ENCODE measurements at places on chromosomes 3 and 15.
A peak's percentile ranks its signal among the peaks of the same experiment; 100 is the strongest.

DNA sequence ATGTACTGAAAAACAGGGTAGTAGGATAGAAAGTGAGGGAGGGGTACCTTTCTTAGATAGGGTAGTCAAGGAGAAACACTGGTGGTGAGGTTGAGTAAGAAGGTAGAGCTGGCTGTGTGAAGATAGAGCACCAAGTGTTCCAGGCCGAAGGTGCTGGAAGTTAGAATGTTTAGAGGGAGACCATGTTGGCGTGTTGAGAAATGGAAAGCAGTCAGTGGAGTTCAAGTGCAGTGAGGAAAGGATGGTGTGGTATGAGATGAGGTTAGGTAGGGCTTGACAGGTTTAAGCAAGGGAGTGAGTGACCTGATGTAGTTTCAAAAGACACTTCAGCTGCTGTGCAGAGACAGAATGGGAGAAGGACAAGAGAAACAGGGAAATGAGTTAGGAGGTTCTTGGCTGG, 54.2 kb upstream of the CHST2 start:
- no peak for DNase-seq

DNA sequence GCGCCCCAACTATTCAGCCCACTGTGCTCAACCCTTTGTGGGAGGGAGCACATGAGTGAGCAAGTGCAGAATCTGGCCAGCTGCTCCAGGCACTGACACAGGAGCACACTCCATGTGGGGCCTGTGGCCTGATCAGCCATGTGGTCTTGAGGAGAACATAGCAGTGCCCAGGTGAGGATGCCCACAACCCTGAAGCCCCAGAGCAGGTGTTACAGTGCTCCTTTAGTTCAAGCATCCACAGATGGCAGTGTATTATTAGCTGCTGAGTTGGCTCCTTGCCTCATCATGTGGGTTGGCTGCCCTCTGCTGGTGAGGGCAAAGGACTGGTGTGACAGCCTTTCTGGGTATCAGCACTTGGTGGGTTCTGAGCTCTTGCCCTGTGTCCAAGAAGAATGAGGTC, 1588.2 kb downstream of the SI start:
- DNase-seq, result no peak

GRCh38 chr3:159637883-159638542, 350.6 kb upstream of the IL12A start:
- no peak for DNase-seq

DNA sequence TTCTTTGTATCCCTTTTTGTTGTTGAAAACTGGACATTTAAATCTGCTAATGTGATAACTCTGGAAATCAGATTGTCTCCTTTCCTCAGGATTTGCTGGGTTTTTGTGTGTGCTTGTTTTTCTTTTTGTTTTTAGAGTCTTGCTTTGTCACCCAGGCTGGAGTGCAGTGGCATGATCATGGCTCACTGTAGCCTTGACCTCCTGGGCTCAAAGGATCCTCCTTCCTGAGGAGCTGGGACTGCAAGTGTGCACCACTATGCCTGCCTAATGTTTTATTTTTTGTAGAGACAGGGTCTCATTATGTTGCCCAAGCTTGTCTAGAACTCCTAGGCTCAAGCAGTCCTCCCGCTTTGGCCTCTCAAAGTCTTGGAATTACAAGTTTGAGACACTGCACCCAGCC, 44.6 kb upstream of the IL20RB start:
- DNase-seq, result no peak

GRCh38 chr3:5675319-5675718, 487.8 kb downstream of the EDEM1 start:
- no peak for DNase-seq

DNA sequence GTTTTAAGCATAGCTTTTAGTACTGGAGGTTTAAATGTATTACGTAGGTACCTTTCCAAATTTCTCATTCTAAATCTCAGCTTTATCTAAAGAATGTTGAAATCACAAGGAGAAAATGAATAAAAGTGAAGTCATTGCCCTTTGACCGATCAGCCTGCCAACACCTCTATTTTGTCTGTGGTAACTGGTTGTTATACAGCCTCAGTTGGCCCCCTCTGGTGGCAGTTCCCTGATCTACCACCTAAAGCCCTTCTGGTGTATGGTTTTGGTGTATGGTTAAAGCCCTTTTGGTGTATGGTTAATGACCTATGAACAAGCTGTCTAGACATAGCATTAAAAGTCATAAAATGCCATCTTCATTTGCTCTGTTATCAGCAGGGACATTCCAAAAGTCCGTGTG, 378.2 kb upstream of the AZI2 start:
- no peak for DNase-seq

GRCh38 chr15:75168374-75168773, 33.3 kb upstream of the C15orf39 start:
- no peak for DNase-seq

GRCh38 chr15:90202929-90203328, 1.8 kb downstream of the SEMA4B start:
- DNase-seq, result no peak

DNA sequence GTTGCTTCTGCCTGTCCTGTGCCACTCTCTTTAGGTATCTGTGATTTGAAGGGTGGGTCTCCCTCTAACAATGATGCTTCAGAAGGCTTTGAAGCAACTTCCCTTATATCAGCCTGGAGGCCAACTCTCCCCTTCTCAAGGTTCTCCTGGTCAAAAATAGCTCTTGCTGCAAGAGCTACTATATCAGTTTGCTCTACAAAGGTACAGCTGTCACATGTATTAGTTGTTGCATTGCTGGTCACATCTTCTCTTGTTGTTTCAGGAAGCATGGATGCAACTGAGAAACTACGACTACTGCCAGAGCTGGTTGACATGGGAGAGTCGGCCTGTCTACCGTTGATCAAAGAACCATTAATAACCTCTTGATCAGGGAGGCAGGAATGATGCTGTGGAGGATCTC, 38.3 kb downstream of the USF3 start:
- no peak for DNase-seq

- DNase-seq, result no peak
These were observed 688 bp downstream of the XPC start for GRCh38 chr3:14177580-14178246.

GRCh38 chr15:50907601-50908208, 778 bp upstream of the AP4E1 start:
- peak; percentile 28 for DNase-seq

- DNase-seq, result no peak
These were observed 49.0 kb upstream of the SEMA4B start for GRCh38 chr15:90151989-90152645.

DNA sequence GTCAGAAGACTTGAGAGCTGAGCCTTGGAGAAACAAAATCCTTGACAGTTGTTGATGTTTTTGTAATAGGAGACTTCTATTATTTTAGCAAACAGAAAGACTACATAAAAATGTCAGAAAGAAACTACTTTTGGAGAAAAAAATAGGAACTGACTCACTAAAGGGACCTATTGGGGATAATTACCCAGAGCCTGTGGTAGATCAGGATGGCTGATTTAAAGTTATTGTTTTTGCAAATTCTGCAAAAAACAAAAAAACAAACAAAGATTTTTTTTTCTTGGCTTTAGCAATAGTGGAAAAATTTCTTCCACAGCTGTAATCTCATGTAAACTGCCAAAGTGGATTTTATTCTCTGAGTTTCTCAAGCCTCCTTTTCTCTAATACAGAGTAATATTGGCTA, 101.5 kb upstream of the SATB1 start:
- DNase-seq, result no peak

GRCh38 chr3:56711344-56711743, 28.3 kb upstream of the TASOR start:
- DNase-seq, result no peak

DNA sequence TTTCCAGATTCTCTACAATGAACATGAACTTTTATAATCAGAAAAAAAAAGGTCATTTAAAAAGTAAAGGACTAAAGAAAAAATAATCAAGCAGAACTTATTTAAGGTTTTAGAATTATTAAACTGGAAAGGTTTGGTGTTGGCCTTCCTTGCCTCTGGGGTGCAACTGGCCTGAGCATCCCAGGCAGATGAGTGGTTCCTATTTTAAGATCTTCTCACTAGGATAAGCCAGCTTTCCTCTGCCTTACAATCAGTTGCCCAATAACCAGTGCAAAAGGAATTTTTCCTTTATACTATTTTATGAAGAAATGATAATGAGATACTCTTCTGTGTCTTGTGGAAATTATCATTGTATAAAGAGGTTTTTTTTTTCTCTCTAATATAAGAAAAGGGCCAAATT, 56.6 kb downstream of the SEC22A start:
- no peak for DNase-seq

DNA sequence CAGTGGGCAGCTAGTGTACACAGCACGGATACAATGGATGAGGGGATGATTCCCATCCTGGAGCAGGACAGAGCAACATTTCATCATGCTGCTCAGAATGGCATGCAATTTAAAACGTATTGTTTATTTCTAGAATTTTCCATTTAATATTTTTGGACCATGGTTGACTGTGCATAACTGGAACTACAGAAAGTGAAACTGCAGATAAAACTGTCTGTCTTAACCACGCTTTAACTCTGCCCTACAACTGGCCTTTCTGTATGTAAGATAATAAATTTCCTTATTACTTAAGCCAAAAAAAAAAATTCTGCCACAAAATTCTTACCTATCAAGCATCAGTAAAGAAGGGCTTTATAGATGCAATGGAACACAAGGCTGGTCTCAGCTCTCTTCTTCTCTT, 33.4 kb downstream of the AP3S2 start:
- no peak for DNase-seq

GRCh38 chr3:46393011-46393410, 13.9 kb downstream of the CCR5AS start:
- no peak for DNase-seq

- no peak for DNase-seq
These were observed 15.4 kb upstream of the AADAC start for GRCh38 chr3:151798466-151798865.

DNA sequence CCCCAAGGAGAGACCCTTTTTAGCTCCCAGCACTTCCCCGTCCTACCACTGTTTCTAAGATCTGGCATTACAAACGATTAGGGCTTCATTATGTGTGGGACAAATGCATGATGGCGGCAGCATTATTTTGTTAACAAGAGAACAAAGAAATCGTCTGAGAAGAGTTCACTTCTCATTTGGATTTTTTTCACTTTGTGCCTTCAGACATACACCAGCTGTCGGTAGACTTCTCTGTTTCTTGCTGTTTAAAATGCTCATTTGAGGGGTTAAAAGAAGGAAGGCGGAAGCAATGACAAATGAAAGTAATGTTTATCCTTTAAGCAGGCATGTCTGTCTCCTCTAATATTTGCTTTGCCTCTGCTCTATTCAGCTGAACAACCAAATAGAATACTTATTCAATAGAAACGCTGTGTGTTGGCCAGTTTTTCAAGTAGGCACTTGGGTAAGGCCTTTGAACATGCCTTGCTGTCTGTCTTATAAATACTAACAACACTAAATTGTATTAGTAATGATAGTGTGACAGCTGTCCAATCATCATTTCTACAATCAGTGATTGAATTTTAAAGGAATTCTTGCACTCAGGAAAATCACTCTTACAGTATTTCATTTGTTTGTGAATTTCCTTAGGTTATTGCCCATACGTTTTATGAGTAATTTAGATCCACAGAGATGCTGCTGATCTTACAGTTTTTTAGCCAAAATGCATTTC, 382.4 kb downstream of the IL5RA start:
- no peak for DNase-seq

- DNase-seq, result no peak
These were observed 37.7 kb upstream of the TRAK1 start for GRCh38 chr3:42053476-42053875.

DNA sequence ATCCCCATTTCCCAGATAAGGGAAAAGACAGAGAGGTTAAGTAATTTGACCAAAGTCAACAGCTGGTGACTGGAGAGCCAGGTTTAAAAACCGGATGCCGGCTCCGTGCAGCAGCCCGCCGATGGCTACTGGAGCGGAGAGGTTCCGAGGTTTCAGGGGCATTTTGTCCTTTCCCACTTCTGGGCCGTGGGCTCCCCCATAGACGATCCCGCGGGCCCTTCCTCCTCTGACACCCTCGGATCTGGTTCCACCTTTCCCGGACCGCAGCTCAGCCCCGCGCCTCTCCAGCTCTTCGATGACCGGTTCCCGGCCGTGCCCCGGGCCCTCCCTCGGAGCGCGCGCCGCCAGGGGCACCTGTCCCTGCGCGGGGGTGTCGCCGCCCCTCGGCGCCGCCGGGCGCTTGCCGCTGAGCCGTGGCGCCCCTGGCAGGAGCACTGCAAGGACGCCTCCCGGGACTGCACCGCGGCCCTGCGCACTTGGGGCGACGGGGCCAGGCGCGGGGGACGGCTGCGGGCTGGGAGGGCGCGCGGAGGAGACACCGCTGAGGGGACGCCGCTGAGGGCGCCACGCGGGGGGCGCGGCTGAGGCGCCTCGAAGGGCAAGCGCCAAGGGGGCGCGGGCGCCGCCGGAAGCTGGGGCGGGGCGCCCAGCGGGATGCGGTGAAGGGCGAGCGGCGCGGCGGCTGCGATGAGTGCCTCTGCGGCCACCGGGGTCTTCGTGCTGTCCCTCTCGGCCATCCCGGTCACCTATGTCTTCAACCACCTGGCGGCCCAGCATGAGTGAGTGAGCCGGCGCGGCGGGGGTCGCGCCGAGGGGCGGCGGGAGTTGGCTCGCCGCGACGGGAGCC, at the start of gene TM6SF1:
TM6SF1 (plus strand) TSS at position 652 of the 847 bp plus-strand sequence; CDS start at position 688, 36 bp downstream.
- DNase-seq, result no peak

DNA sequence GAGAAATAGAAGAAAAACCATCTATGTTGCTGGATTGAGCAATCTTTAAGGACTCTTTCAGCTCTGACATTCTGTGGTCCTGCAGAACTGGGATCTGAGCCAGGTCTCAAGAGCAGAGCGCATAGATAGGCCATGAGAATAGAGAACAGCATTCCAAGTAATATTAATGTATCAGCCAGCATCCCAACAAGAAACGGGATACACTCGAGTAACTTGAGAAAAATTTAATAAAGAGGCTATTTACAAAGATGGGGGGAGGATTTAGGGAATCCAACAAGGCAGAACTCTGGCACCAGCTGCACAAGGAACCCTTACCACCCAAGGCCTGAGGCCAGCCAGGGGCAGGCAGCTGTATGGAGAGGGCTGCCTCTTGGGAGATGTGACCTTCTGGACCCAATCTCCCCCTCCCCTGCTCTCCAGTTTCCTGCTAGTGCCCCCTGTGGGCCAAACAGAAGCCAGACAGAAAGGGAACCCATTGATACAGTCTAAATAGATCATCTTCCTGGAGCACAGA, 8.2 kb downstream of the TMOD2 start:
- DNase-seq, result no peak

GRCh38 chr15:21262851-21263425, 177.4 kb downstream of the POTEB3 start:
- no peak for DNase-seq

GRCh38 chr3:179949869-179950268, 86.9 kb downstream of the PEX5L start:
- no peak for DNase-seq

All from stimulated activated CD8-positive, alpha-beta memory T cell treated with anti-CD3 and anti-CD28 coated beads, Interleukin-7, amount 100 ng/mL, for 24 hours (primary cell).